ENCODE measurements at places on chromosomes 5 and 9.

DNA sequence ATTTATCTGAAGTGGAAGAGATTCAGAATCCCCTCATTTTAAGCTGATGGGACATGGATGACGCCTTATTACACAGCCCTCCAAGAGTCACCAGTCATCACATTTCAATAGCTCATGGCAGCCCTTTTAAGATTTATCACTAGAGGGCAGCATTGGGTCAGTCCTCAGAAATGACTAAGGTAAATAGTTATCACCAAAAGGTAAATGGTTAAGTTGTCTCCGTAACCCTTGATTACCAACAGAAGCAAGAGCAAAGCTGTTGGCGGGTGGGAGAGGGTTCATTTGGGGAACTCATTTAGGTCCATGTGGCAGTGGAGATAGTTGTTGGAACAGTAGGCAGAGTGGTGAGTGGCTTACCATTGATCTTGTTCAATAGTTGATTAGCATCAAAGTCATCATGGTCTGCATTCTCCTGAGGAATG is 12.0 kb upstream of the C9 start:
- DNase-seq = peak; percentile 36

GRCh38 chr5:171422902-171423663 is 3.6 kb downstream of the FGF18 start:
- DNase-seq = no peak

- DNase-seq = no peak
Observed at GRCh38 chr5:136518814-136519213, 153.5 kb upstream of the TRPC7 start.

GRCh38 chr9:127149010-127149409 is 26.6 kb upstream of the ANGPTL2 start:
- DNase-seq = no peak

GRCh38 chr5:96080557-96080956 is 118.9 kb upstream of the ELL2 start:
- no peak for DNase-seq

Measured in NCI-H1105 treated with DMSO at 0.1 percent for 48 hours (cell line).